GM12878 (cell line): ENCODE measurements at places on chromosomes 12 and 14. TPM values are rescaled to one million over a fixed set of nuclear protein-coding genes. Genes with fewer than 3 reads are reported as not detected.

DNA sequence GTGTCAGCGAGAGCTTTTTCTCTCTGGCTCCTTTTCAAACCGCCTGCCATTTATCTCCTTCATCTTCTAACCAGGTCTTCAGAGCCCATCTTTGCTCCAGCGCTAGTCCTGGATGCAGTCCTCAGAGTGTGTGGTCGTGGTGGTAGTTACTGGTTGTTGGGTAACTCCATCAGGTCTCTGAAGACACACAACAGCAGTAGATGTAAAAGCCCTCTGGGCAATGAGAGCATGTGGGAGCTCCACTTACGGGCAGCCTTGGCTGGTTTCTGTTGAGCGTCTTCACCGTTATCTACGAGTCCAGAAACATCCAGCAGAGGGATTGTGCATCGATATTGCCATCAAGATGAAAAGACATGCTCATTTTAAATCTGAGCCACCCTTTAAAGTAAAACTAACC lies 61.2 kb downstream of the FBXL14 start:
- peak overlapping the region; percentile 66 for H3K4me3 ChIP-seq
- peaks cover 37% of the 10 kb centered on the region for H3K4me1 ChIP-seq
- H3K27ac ChIP-seq: peak overlapping the region; percentile 81
- peak; percentile 46 for DNase-seq
- no peaks in the 10 kb centered on the region for H3K36me3 ChIP-seq
- 0 out of 2 replicates have a peak, but pooled peaks cover 5% of the 10 kb centered on the region for H3K27me3 ChIP-seq

The BAZ1A gene
- total RNA-seq: 46.9 and 48.0 TPM in 2 replicates

The SLC10A1 gene
- total RNA-seq: not detected in 2 replicates

- no peak for DNase-seq
- no peaks in the 10 kb centered on the region for H3K4me1 ChIP-seq
- no peaks in the 10 kb centered on the region for H3K36me3 ChIP-seq
- H3K27me3 ChIP-seq: no peaks in the 10 kb centered on the region
- H3K4me3 ChIP-seq: no peak overlapping the region
- H3K27ac ChIP-seq: no peak overlapping the region
Observed at GRCh38 chr12:38158428-38159091, 158.0 kb upstream of the ALG10B start.

DNA sequence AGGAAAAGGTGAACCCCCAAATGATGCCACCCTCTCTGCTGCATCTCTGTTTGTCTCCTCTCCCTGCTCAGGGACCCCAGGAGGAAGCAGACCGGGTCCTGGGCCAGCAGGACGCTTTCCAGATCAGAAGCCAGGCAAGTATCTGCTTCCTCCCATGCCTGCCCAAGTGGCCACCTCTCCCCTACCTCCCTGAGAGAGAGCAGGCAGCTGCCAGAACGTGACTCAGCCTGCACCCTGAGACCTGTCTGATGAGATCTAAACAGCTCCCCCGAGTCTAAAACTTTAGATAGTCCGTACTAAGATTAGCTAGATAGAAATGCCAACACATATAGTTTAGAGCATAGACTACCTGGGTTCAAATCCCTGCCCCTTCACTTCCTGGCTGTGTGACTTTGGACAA lies 31.2 kb upstream of the OAS1 start:
- no peaks in the 10 kb centered on the region for H3K4me1 ChIP-seq
- no peak overlapping the region for H3K4me3 ChIP-seq
- no peak for DNase-seq
- peaks cover 3% of the 10 kb centered on the region for H3K27me3 ChIP-seq
- no peak overlapping the region for H3K27ac ChIP-seq

The CCDC38 gene
- total RNA-seq: 0.08 TPM in 1 of 2 replicates, not detected in the other

The IL22 gene
- not detected in 2 replicates for total RNA-seq

The LTB4R gene
- 6.8 and 9.2 TPM in 2 replicates for total RNA-seq

The IFNG-AS1 gene
- total RNA-seq: 1.1 and 1.3 TPM in 2 replicates

The TMEM63C gene
- total RNA-seq: 0.74 and 1.3 TPM in 2 replicates

The SERPINA5 gene
- 0.56 and 0.90 TPM in 2 replicates for total RNA-seq

GRCh38 chr12:87272851-87273250 lies 756.4 kb downstream of the C12orf50 start:
- no peak overlapping the region for H3K4me3 ChIP-seq
- no peaks in the 10 kb centered on the region for H3K36me3 ChIP-seq
- H3K27me3 ChIP-seq: no peaks in the 10 kb centered on the region
- H3K27ac ChIP-seq: no peak overlapping the region
- H3K4me1 ChIP-seq: no peaks in the 10 kb centered on the region

DNA sequence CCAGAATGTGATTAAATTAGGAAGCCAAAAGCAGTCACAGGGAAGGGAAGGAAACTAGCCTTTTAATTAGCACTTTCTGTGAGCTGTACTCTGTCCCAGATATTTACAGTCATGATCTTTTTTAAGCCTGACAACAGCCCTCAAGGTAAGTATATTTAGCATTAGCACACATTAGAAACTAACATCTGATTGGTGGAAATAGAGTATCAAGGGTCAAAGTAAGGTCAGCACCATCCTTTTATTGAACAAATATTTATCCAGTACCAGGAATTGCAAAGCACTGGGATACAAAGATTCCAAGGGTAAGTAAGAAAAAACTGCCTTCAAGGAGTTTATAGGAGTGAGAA lies 28.2 kb downstream of the RPGRIP1 start:
- peak overlapping the region; percentile 79 for H3K27ac ChIP-seq
- DNase-seq: no peak
- H3K36me3 ChIP-seq: no peaks in the 10 kb centered on the region
- H3K4me3 ChIP-seq: peak overlapping the region; percentile 70

The DENR gene
- 52.0 and 54.3 TPM in 2 replicates for total RNA-seq

GRCh38 chr14:53006931-53007562 lies 56.2 kb upstream of the FERMT2 start:
- H3K4me3 ChIP-seq: no peak overlapping the region
- H3K27ac ChIP-seq: no peak overlapping the region
- no peak for DNase-seq
- H3K4me1 ChIP-seq: no peaks in the 10 kb centered on the region
- no peaks in the 10 kb centered on the region for H3K36me3 ChIP-seq
- no peaks in the 10 kb centered on the region; the same call in 1 of the 2 replicates for H3K27me3 ChIP-seq

DNA sequence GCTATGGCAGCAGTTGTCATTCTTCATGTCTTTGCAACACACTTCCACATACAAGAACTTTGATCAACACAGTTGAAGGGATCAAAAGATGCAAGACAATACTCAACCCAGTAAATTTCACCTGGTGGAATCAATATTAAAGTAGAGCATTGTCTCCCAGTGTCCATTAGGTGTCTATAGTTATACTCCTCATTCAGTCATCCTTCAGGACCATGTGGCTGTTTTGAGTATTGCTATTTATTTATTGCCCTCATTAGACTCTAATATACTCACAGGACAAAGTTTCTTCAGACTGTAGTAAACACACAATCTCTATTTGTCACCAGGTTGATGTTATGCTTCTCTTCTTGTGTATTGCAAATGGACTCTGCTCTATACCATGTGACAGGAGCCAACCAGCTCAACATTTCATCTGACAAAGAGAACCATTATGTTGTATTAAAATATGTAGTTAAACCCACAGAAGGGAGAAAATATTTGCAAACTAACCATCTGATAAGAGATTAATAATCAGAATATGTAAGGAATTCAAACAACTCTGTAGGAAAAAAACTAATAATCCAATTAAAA lies 146.6 kb downstream of the TGFB3 start:
- no peaks in the 10 kb centered on the region for H3K36me3 ChIP-seq
- H3K27ac ChIP-seq: no peak overlapping the region
- DNase-seq: no peak
- no peak overlapping the region for H3K4me3 ChIP-seq
- H3K4me1 ChIP-seq: no peaks in the 10 kb centered on the region

GRCh38 chr12:25617991-25618390 lies 64.9 kb upstream of the LMNTD1 start:
- H3K27me3 ChIP-seq: no peaks in the 10 kb centered on the region
- no peak for DNase-seq
- H3K27ac ChIP-seq: no peak overlapping the region
- H3K4me1 ChIP-seq: no peaks in the 10 kb centered on the region
- no peaks in the 10 kb centered on the region for H3K36me3 ChIP-seq

- no peaks in the 10 kb centered on the region for H3K4me1 ChIP-seq
- DNase-seq: no peak
- H3K4me3 ChIP-seq: no peak overlapping the region
- H3K27me3 ChIP-seq: no peaks in the 10 kb centered on the region; the same call in 1 of the 2 replicates
- no peaks in the 10 kb centered on the region for H3K36me3 ChIP-seq
- H3K27ac ChIP-seq: no peak overlapping the region
Observed at GRCh38 chr12:1875608-1876007, 42.8 kb downstream of the CACNA2D4 start.

The TEAD4 gene
- 0.33 and 0.37 TPM in 2 replicates for total RNA-seq

DNA sequence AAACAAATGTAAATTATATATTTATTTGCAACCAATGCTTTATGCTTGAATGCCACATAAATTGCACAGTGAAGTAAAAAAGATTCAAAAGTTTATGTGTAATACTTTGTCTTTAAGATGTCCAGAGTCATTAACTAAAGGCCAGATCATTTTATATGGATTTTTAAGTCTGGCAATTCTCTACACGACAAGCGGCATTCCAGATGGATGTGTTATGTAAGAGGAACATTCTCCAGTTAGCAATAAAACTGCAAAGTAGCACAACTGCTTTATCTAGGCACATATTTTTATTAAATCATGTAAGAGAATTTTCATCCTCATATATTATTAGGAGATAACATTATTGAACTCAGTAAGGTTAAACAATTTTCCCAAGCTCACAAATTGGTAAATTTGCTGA lies 1717.7 kb upstream of the SEL1L start:
- H3K27me3 ChIP-seq: no peaks in the 10 kb centered on the region
- H3K27ac ChIP-seq: no peak overlapping the region
- no peak overlapping the region for H3K4me3 ChIP-seq
- H3K4me1 ChIP-seq: no peaks in the 10 kb centered on the region
- no peaks in the 10 kb centered on the region for H3K36me3 ChIP-seq

The PRKAB1 gene
- 49.9 and 51.1 TPM in 2 replicates for total RNA-seq

- peaks cover 2% of the 10 kb centered on the region for H3K4me1 ChIP-seq
- no peak overlapping the region for H3K27ac ChIP-seq
Observed at GRCh38 chr12:47184813-47185212, 105.1 kb upstream of the AMIGO2 start.

GRCh38 chr12:107287436-107288413 lies 194.4 kb upstream of the CRY1 start:
- H3K27ac ChIP-seq: no peak overlapping the region
- no peaks in the 10 kb centered on the region; the same call in 1 of the 2 replicates for H3K27me3 ChIP-seq
- no peak for DNase-seq
- no peaks in the 10 kb centered on the region for H3K36me3 ChIP-seq

DNA sequence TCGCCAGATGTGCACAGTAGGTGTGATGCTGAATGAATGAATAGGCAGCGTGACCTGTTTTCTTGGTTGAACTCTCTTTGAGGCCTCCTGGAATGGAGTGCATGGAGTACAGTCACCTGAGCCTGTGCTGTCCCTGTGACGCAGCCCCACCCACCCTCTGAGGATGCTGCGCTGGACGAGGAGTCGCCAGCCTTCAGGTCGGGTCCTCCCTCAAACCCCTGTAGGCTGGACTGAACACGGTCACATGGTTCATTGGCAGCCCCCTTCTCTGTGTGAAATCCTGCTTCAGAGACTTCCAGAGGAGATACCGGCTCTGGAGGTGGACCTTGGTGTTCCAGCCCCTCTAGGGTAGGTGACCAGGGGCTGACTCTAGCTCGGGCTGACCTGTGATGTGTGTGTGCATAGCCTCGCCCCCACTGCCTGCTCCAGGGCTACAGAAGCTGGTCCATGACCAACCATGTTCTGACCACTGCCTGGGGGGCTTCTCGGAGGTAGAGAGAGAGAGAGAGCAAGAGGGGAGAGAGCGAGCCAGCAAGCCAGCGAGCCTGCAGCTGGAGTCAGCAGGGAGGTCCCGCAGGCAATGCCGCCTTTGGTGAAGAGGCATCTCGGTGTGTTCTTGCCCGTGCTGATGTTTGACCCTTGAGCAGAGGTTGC lies 158.0 kb upstream of the RTL1 start:
- no peaks in the 10 kb centered on the region for H3K4me1 ChIP-seq
- H3K27me3 ChIP-seq: no peaks in the 10 kb centered on the region
- no peak overlapping the region for H3K4me3 ChIP-seq
- H3K36me3 ChIP-seq: no peaks in the 10 kb centered on the region

- no peak overlapping the region for H3K4me3 ChIP-seq
- no peak overlapping the region for H3K27ac ChIP-seq
- H3K36me3 ChIP-seq: no peaks in the 10 kb centered on the region
- no peaks in the 10 kb centered on the region for H3K4me1 ChIP-seq
- H3K27me3 ChIP-seq: no peaks in the 10 kb centered on the region
- DNase-seq: no peak
Observed at GRCh38 chr14:66288511-66288910, 197.7 kb upstream of the CCDC196 start.
